ENCODE measurements at places on chromosomes 12 and 14.

DNA sequence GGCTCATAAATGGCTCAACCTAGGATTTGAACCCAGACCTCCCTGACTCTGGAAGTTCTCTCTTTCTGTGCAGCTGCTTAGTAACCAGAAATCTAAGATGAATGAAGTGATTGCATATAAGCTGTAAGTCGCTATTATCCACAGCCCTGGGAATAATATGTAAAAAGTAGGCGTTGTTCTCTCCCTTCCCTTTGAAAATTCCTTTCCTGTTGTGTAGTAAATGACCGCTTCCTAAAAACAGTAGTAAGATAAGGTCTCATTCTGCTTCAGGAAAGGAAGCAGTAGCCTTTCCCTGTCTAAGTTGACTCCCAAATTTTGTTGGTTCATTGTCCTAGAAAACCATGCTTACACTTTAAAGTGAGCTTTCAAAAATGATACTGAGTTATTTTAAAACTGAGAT lies 418.3 kb downstream of the EGLN3 start:
- no peak for DNase-seq

GRCh38 chr12:12016284-12017100 lies 54.2 kb upstream of the BCL2L14 start:
- DNase-seq, result no peak

- DNase-seq, result no peak
These were observed 130.4 kb downstream of the GRIP1 start for GRCh38 chr12:66548338-66549049.

DNA sequence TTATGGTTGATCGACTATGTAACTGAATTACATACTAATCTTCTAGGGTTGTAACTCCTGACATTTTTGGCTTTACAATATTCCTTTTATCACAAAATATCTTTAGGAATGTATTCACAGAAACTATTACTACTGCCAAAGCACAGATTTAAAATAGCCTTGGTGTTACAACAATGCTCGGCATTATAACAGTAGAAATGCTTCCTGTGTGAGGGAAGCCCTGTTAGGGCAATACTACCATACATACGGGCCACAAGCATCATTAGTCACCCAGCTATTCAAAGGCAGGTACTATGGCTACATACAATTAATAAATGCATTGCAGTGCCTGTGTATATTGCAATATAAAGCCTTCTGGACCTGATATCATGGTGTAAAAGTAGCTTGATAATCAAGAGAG lies 517.8 kb downstream of the C12orf50 start:
- no peak for DNase-seq

- no peak for DNase-seq
These were observed 1.1 kb downstream of the IFNG start for GRCh38 chr12:68158432-68158831.

GRCh38 chr14:50233166-50233950 lies 2.0 kb upstream of the SOS2 start:
- no peak for DNase-seq

GRCh38 chr12:8779281-8779680 lies 43.1 kb upstream of the A2ML1 start:
- no peak for DNase-seq

GRCh38 chr12:123949770-123950165 lies 22.9 kb downstream of the CCDC92 start:
- DNase-seq, result no peak

DNA sequence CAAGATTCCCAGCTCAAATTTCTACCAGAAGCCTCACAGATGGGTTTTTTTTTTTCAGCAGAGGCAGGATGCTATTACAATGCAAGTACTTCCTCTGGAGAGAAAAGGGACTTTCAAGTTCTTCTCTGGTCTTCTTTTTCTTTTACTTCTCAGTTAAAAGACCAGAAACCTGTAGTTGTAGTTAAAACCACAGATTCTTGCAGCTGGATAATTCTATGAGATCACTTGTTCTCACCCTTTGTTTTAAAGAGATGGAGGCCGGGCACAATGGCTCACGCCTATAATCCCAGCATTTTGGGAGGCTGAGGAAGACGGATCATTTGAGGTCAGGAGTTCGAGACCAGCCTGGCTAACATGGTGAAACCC lies 47.6 kb upstream of the OVCH1 start:
- no peak for DNase-seq

- no peak for DNase-seq
These were observed 239.7 kb upstream of the BTG1 start for GRCh38 chr12:92385296-92385695.

GRCh38 chr12:46374310-46374709 lies 1.7 kb upstream of the SLC38A2 start:
- DNase-seq, result no peak

GRCh38 chr14:26934151-26934550 lies 336.3 kb upstream of the NOVA1 start:
- no peak for DNase-seq

GRCh38 chr12:113479590-113480335 lies 8.1 kb upstream of the LHX5 start:
- peak; percentile 58 for DNase-seq

DNA sequence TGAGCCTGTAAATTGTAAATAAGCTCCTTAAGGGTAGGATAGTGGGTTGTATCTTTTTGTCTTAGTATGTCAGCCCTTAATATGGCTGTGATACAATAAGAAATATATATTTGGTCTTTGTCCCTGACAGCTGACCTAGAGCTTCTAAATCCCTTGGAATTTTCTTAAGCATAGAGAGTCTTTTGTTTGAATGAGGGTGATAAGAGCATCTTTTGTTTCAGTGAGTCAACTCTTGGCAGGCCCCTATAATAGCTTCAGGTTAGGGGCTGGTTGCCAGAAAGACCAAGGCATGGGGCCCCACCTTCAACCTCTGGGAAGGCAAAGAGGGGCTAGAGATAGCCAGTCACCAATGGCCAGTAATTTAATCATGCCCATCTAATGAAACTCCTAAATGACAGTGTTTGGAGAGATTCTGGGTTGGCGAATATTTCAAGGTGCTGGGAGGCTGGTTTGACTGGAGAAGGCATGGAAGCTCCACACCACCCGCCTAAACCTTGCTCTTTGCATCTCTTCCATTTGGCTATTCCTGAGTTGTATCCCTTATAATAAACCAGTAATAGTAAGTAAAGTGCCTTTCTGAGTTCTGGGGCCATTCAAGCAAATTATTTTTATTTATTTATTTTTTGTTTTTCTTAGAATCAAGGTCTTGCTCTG lies 10.5 kb downstream of the PALS1 start:
- no peak for DNase-seq

GRCh38 chr12:50218386-50218785 lies 51.2 kb upstream of the CERS5 start:
- no peak for DNase-seq

DNA sequence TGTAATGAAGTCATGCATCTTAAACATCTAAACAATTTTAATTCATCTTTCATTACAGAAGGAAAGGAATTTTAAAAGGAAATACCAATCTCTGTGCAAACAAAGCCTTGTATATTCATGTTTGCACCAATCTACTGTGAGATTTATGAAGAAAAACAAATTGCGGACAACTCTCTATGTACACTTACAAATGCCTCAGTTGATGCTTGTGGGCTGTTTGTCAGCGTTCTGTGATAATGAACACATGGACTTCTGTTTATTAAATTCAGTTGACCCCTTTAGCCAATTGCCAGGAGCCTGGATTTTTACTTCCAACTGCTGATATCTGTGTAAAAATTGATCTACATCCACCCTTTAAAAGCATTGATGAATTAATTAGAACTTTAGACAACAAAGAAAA lies 5.4 kb downstream of the GPR65 start:
- DNase-seq, result no peak

DNA sequence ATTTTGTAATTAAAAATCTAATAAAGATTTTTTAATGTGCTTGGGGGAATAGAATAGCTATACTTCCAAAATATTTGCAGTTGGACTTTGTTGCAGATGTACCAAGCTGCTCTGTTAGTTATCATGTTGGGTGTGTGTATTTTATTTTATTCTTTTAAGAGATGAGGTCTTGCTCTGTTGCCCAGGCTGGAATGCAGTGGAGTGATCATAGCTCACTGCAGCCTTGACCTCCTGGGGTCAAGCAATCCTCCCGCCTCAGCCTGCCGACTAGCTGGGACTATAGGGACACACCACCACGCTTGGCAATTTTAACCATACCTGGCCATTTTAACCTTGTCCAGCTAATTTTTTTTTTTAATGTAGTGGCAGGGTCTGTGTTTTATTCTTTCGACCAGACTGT lies 54.7 kb upstream of the MAP1LC3B2 start:
- no peak for DNase-seq

DNA sequence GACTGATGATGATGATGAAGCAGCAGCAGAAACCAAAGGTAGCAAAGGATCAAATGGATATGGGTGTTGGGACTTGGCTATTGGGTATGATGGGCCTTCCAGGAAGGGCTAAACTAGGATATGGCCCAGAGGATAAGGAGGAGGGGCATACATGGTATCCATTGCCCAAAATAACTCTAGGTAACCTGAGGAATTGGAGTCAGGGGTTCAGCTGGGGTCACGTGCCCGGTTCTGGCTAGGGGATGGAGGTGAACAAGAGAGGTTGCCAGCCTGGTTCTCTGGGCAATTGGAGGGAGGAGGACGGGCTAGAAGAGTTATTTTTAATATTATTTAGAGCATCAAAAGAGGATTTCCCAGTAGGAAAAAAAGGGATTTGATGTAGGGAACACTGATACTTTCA lies 2.7 kb upstream of the ANKRD52 start:
- no peak for DNase-seq

- DNase-seq, result no peak
These were observed 44.9 kb downstream of the BICD1 start for GRCh38 chr12:32151552-32151951.

- DNase-seq, result no peak
These were observed 1.7 kb downstream of the CDK17 start for GRCh38 chr12:96398424-96399119.

DNA sequence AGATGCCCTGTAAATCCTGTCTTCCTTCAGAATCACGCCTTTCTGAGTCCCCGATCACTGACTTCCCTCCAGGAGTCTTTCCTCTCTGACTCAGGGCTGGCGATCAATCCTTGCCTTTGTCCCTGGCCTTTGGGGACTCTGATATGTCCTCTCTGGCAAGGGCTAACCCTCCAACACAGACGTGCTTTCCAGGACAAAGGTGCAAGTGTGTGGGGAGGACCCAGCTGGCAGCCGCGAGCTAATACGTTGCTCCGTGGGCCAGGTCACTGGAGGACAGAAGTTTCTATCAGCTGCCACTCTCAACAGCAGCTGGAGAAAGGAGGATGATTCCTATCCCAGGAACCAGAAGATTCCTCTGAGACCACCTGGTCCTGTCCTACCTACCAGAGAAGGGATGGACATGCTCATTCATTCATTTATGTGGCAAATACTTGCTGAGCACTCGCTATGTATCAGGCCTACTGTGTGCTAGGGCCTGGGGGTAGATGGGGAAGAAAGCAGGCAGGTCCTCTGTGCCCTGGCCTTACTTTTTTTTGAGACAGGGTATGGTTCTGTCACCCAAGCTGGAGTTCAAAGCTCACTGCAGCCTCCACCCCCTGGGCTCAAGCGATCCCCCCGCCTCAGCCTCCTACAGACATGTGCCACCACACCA lies 8.5 kb upstream of the SCARB1 start:
- no peak for DNase-seq

GRCh38 chr12:81370456-81370855 lies 292.6 kb downstream of the ACSS3 start:
- DNase-seq, result no peak

DNA sequence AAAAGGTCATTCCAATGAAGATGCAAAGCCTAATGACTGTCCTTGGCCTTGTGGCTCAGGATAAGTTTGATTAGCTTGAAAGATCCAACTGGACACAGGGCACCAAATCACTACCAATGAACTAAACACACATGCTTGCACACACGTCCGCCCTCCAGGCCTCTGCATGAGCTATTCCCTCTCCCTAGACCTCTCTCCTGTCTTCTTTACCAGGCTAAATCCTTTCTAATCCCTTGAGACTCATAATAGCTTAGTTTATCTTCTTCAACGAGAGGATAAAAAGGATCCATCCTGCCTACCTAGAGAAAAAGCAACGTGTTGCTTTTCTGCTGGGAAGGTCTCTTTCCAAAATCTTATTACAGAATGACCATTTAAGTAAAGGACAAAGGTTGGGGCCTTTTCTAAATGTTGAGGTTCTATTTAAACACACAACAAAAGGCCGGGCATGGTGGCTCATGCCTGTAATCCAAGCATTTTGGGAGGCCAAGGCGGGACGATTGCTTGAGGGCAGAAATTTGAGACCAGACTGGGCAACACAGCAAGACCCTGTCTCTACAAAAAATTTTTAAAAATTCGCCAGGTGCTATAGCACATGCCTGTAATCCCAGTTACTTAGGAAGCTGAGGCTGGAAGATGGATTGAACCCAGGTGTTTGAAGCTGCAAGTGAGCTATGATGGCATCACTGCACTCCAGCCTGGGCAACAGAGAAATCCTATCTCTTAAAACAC lies 22.4 kb downstream of the PXN start:
- no peak for DNase-seq

DNA sequence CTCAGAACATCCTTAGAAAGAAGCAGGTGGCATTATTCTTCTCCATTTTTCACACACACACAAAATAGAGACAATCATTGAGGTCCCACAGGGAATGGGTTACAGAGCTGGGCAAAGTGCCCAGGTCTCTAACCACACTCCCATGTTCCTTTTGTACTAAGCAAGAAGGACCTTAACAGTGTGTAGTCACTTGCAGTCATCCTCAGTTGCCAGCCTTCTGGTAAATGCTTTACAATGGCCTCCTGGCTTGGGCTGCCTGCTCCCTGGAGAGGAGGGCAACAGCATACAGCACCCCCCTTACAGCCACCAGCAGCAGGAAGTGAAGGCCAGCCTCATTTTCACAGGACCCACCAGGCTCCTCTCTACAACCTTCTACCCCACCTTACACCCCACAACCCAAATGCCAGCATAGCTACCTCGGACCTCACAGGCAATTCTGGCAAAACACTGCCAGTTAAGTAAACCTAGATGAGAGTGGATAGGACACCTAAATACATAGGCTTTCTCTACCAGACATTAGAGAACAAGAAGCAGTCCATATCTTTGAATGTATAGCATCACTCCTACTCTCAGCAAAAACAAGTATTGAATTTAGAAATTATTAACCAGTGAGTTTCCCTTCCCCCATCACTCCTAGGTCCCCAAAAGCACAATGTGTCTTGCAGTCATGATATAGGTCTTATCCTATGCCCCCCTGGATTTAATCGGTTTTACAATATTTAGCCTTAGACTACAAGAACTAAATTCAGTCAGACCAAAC lies 88.1 kb downstream of the PPP2R5E start:
- DNase-seq, result no peak

DNA sequence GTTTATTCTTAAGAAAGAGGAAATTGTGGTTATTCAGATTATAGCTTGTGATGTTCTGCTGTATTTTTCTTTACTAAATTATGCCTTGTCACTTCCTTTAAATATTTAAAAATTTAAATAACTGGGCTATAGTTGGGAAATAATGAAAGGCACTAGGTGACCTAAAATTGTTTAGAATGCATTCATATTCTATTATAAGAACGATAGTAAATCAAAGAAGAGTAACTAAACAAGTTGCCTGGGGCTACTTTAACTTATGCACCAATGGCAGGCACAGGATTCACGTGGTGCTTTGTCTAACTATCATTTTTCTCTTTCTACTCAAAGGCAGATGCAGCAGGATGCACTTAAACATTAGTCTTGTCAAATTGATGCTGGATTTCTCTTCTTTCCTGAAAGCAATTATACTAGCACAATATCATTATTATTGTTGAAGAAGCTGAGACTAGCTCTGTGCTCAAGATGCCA lies 190.7 kb upstream of the PPFIA2 start:
- no peak for DNase-seq
